GM23338 (cell line): ENCODE measurements at places on chromosomes 2 and 18. TPM values are rescaled to one million over a fixed set of nuclear protein-coding genes. Genes with fewer than 3 reads are reported as not detected.

Gene FAM237A
- total RNA-seq: not detected in 2 replicates

GRCh38 chr2:165623783-165624469 lies 154.4 kb downstream of the CSRNP3 start:
- no peak for DNase-seq

DNA sequence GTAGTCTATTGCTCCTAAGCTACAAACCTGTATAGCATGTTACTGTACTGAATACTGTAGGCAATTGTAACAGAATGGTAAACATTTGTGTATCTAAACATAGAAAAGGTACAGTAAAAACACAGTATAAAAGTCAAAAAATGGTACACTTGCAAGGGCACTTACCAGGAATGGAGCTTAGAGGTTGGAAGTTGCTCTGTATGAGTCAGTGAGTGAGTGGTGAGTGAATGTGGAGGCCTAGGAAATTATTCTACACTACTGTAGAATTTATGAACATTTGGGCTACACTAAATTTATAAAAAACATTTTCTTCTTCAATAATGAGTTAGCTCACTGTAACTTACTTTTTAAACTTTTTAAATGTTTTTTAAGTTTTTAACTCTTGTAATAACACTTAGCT lies 19.0 kb downstream of the NABP1 start:
- no peak for DNase-seq

GRCh38 chr2:151260573-151261230 lies 961 bp downstream of the RBM43 start:
- DNase-seq: peak; percentile 11

- DNase-seq: no peak
These were observed 11.2 kb upstream of the ANKRD53 start for GRCh38 chr2:70967189-70967588.

DNA sequence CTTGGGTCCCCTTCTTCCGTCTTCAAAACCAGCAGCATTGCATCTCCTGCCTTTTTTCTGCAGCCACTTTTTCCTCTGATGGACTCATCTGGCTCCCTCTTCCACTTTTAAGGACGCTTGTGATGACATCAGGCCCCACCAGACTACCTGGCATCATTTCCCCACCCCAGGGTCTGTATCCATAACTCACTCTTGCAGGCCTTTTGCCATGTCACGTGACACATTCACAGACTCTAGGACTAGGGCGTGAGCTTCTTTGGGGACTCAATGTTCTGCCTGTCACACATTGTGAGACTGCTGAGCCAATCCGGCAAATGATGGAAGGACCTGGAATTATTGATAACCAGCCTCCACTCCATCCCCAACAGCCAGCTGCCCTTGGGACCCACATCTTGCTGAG lies 23.6 kb downstream of the NPPC start:
- DNase-seq: no peak

Gene KATNAL2
- total RNA-seq: 7.7 and 11.8 TPM in 2 replicates

GRCh38 chr18:56542476-56542875 lies 95.9 kb downstream of the TXNL1 start:
- no peak for DNase-seq

GRCh38 chr2:238459081-238459629 lies 32.4 kb downstream of the ASB1 start:
- no peak for DNase-seq

GRCh38 chr2:211944572-211944971 lies 594.0 kb downstream of the ERBB4 start:
- DNase-seq: peak; percentile 83
